Trophoblast cell (in vitro differentiated cells and primary cell): ENCODE measurements at places on chromosomes 11 and 22.

DNA sequence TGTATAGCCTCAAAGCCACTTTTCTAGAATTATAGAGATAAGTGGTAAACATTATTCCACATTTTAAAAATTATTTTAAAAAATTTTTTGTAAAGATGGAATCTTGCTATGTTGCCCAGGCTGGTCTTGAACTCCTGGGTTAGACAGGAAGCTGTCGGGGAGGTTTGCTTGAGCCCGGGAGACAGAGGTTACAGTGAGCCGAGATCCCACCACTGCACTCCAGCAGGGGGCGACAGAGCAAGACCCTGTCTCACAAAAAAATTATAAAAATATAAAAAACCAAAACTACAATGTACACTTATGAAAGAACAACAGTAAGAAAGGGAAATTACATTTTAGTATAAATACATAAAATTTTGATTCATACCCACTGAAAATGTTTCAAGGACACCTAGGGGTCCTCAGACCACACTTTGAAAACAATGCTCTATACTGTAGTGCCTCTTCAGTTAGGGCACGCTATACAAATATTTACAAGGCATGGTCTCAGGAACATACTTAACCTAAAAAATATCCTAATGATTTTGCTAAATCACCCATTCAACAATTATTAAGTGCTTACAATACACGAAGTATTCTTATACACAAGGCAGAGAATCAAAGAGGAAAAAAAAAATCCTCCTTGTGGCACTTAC, 111.2 kb downstream of the MRTFA start:
- peak; percentile 52 for DNase-seq

GRCh38 chr11:17184882-17185587, 22.8 kb downstream of the PIK3C2A start:
- DNase-seq: no peak

GRCh38 chr11:93654226-93654625, 7.3 kb upstream of the CEP295 start:
- DNase-seq: no peak

GRCh38 chr11:67452141-67452952, at the start of gene GPR152:
TSS of gene GPR152 (minus strand) at chr11:67452729. CDS start at chr11:67452724, 5 bp downstream.
- no peak for DNase-seq

DNA sequence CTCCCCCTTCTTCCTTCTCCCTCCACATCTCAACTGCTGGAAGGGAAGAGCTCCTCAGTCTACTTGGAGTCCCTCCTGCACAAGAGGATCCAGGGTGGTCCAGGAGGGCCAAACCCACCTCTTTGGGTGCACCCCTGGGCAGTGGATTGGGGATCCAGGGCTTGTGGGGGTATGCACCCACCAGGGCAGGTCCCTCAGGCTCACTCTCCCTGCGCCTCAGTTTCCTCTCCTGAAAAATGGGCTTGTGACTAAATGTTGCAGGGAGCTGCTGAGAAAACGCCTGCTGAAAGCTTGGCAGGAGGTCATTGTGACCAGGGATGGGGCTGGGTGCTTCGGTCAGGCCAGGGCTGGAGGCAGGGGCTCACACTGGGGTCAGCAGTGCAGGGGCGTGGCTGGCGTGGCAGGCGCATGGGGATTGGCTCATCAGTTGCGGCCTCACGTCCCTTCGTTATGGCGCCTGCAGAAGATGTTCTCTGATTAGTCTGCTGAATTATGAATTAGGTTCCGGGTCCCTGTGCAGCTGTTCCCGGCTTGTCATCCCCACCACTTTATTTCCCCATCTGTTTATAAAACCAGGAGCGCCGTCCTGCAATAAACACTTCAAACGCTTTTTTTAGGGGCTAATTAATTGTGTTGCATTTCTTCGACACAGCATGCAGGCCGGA, 25.7 kb upstream of the CCDC188 start:
- DNase-seq: no peak

DNA sequence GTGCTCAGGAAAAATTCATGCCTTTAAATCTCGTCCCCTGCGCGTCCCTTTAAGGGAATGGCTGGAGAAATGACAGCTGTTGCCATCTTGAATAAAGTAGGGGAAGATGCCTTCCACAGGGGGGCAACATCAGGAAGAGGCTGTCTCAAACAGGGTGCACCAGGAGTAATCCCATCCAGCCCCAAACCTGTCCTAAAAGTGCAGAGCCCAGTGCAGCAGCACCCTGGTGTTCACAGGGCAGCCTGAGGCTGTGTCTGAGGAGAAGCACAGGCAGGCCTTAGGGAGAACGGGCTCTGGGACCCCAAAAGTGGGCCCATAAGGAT, 10.8 kb upstream of the C11orf96 start:
- DNase-seq: no peak

DNA sequence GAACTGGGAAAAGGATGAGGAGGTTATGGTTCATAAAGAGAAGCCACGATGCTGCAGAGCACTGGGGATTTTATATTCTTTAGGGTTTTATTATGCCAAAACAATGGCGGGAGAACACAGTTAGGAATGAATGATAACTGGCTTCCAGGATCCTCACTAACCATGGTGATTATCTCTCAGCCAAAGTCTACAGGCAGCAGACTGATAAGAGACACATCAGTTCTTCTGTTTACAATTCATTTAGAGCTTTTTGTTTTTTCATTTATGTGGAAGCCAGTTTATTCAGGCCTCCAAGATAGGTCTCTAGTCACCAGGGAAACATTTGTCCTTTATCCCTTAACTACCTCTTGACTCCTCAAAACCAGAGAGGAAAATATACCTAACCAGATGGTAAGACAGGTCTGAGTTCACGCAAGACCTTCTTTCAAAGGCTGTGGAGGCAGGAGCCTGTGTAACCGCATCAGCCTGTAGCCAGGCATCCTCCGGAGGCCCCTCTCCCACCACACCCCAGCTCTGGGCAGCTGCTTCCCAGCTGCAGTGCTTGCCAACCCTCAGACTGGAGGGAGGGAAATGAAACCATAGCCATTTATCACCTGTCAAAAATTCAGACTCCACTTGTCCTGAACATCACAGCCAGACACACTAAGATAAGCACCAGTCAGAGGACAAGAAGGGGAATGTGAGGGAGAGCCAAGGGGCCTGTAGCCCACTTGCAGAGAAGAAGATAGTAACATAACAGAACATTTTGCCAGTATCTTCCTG, 57.2 kb upstream of the FAM181B start:
- no peak for DNase-seq

GRCh38 chr11:94727819-94728218, 40.3 kb upstream of the AMOTL1 start:
- peak; percentile 24 for DNase-seq

DNA sequence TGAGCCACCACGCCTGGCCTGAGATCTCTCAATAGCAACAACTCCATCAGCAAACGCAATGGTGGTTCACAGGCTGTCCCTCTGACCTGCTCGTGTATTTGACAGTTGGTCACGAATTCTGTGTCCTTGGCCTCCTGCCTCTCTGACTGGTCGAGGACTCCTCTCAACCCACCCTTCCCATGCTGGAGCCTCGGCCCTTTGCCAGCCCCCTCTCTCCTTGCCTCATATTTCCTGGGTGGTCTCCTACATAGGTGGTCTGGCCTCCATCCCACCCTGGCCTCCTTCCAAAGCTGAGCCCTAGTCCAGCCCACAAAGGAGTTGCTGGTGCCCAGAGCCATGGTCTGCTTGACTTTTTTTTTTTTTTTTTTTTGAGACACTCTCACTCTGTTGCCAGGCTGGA, 11.4 kb upstream of the A4GALT start:
- no peak for DNase-seq

GRCh38 chr11:31958076-31958735, 132.7 kb upstream of the RCN1 start:
- peak; percentile 70 for DNase-seq

GRCh38 chr22:46674906-46675305, 54.7 kb downstream of the GRAMD4 start:
- no peak for DNase-seq

GRCh38 chr11:115366826-115367225, 137.4 kb downstream of the CADM1 start:
- no peak for DNase-seq

GRCh38 chr11:126398296-126398695, 42.8 kb downstream of the ST3GAL4 start:
- no peak for DNase-seq

DNA sequence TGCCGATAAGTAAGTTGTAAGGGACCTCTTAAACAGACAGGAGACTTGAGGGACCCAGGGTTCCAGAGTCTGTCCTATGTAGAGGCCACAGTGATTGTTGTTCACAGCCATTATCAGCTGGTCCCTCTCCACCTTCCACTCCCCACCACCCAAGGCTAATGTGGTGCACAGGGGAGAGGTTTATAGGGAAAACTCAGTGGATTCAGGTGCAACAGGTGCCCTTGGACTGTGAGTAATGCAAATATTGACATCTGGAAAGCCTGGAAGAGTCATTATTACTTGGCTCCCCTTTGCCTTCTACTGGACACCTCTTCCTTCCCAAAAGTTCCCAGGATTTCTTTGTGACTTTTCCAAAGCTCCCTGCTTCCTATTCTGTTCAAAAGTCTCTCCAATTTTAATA, 441.1 kb upstream of the CCDC90B start:
- DNase-seq: no peak

- no peak for DNase-seq
Measured at GRCh38 chr22:24063986-24064385, 52.9 kb downstream of the CABIN1 start.

- DNase-seq: no peak
Measured at GRCh38 chr11:101182467-101182866, 52.9 kb upstream of the PGR start.
